ENCODE measurements at places on chromosomes 7 and 10.
A peak's percentile ranks its signal among the peaks of the same experiment; 100 is the strongest.

DNA sequence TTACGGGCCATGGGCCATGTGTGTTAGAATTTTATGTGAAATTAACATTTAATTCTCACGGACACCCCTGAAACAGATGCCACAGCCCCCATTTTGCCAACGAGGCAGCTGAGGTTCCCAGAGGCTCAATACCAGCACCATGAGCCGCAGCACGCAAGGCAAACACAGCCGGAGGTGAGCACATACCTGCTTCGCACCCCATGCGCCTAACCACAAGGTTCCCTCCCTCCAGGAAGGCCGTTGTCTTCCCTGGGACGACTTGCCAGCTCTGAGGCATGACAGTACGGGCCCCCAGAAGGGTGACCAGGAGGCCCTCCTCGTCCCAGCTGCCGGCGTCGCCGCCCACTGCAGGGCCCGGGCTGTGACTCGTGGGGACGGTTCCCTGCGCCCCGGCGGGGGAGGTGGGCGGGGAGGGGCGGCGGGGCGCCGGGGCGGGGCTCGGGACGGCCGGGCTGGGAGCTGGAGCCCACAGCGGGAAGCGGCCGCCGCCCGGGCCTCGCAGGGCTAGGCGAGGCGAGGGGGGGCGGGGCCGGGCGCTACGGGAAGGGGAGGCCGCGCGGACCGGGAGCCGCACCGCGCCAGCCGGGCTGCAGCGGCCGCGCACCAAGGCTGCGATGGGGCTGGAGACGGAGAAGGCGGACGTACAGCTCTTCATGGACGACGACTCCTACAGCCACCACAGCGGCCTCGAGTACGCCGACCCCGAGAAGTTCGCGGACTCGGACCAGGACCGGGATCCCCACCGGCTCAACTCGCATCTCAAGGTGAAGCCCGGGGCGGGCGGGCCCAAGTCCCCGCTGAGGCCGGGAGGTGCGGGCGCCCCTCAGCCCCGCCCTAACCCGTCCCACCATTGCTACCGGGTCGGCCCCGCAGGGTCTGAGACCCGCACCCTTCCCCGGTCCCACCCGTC is at the start of gene CAV2:
TSS of gene CAV2 (plus strand) at position 571 of the 910 bp plus-strand sequence. CDS start at position 615, 44 bp downstream.
- no peak for DNase-seq

DNA sequence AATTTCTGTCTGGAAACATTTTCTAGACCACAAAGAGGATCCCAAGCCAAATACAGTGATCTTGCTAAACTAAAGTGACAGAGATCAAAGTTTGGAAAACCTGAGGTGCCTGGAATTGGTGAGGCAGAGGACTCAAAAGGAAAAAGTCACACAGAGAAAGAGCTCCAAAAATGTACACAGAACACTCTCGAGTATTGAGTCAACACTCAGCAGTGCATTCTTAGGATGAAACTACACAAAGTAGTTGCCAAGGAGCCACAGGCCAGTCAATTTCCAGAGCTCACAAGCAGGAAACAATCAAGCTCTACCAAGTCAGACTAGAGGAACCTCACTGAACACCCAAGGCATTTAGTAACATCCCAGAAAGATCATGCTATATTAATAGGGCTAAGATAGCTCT is 61.3 kb downstream of the MICU1 start:
- DNase-seq, result peak; percentile 69

- no peak for DNase-seq
Observed at GRCh38 chr10:93072225-93072712, 1.4 kb upstream of the CYP26A1 start.

DNA sequence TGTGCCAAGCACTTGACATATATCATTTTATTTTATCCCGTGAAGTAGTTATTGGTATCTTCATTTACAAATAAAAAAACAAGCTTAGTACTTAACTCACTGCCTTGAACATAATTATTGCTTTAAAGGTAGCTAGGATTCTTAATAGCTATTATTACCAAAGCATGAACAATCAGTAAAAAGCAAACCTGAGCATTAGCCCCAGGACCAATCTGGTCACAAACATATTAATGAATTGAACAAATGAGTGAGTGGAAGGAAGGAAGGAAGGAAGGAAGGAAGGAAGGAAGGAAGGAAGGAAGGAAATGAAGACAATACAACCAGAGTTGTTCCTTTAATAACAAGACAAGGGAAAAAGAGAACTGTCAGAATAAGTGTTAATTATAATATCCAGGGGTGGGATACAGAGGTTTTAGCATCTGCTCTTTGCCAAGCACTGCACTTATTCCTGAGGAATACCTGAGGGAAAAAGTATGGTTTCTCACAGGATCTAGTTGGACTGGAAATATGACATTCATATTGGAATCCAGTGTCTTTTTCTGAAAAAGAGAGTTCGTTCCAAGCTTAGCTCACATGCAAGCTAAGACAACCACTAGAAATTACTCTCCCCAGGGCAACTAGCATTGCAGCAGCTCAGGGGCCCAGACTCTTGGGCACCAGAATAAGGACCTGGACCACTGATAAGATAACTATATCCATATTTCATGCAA is 172.9 kb upstream of the MGMT start:
- no peak for DNase-seq

DNA sequence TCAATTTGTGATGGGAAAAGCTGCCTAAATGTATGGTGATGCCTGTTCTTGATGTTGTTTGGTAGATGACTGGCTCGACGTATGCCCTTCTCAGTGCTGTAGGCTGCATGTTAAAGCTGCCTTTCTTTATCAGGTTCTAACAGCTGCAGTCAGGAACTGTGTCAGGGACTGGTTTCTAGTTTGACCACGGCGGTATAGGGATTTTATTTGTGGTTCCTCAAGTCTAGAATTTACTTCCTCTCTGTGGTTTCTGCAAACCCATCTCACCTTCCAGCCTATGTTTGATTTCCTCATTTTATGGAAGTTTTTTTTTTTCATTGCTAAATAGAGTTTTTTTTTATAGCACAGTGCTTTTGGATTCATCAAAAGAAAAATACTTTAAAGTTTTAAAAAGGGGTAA is 26.5 kb downstream of the LMTK2 start:
- DNase-seq, result no peak

DNA sequence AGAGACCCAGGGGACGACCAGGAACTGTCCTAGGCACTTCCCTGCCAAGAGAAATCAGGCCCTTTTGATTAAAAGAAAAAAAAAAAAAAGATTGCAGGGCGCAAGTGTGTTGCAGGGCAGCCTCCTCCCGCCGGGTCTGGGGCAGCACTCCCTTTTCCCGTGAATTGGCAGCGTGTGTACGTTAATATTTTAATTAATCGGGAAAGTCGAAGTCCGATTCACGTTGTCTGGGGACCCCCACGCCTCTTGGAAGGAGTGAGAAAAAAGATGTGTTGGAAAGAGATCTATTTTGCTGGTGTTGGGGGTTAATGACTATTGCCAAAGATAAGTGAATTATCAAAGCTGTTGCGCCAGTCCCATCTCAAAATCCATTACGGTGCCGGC is 1.3 kb upstream of the EBF3 start:
- no peak for DNase-seq

DNA sequence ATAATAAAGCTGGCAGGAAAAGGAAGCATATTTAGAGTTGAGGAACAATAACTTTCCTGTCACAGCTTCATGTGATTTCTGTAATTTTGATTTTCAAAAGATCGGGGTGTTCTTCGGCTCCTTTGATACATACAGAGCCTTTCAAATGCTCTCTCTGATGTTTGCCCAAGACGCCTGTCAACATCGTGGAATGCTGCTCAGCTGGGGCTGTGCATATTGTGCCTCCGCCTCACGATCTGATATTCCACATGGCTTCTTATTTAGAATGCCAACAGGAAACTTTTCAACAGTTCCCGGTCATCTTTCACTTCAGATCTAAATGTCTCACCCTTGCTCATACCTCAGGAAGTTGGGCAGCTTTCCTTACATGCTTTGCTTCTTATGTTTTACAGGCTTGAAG is 7.3 kb downstream of the NPY start:
- no peak for DNase-seq

DNA sequence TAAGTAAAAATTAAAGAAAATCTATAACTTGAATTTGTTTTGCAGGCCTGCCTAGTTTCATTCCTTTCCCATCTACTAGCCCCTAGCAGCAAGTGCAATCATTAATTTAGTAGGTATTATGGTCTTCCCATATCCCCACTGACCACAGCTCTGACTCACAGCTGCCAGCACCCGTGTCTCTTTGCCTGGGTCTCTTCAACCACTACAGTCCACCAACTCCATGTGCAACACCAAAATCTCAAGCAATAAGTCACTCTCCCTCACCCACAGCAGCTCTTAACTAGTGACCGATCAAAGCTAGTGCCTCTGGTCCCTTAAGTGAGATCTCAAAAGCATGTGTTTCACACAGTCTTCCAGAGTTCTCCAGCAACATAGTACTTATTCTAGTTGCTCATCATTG is 26.0 kb upstream of the THSD7A start:
- DNase-seq, result no peak

DNA sequence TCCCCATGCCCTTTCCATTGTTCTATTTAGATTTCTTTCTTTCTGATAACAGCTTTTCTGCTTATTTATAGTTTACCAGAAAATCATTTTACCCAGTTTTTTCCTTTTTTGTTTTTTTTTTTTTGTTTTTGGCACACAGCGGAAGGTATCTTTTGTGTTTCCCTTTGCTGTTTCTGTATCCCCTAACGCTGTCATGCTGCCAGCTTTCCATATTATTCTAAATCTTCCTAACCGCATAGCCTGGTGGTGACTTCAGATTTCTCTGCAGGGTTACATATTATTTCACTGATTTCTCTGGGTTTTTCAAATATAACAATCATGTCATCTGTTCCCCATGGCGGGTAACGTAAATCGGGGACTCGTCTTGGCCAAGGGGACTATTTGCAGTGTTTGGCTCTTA is 4.0 kb upstream of the SLC29A4 start:
- DNase-seq, result no peak

DNA sequence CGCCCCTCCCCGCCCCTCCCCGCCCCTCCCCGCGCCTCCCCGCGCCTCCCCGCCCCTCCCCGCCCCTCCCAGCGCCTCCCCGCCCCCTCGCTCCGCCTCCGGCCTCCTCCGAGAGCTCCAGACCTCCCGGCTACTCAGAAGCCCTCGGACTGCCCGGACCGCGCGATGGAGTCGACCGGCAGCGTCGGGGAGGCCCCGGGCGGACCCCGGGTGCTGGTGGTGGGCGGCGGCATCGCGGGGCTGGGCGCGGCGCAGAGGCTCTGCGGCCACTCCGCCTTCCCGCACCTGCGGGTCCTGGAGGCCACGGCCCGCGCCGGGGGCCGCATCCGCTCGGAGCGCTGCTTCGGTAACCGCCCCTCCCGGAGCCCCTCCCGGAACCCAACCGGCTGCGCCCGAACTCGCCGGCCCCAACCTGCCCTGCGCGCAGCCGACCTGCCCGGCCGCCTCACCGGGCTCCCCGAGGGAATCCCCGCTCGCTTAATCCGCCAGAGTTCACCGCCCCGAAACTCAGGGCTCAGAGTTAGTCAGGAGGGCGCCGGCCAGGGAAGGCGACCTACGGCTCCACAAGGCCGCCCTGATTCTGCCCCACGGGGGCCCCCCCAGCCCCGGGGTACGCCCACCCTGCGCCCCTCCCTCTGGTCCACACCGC is at the start of gene PAOX:
TSS of gene PAOX (plus strand) at position 111 of the 649 bp plus-strand sequence. CDS start at position 166, 55 bp downstream.
- DNase-seq, result no peak

- no peak for DNase-seq
Observed at GRCh38 chr10:60729106-60729505, 49.2 kb upstream of the CDK1 start.

DNA sequence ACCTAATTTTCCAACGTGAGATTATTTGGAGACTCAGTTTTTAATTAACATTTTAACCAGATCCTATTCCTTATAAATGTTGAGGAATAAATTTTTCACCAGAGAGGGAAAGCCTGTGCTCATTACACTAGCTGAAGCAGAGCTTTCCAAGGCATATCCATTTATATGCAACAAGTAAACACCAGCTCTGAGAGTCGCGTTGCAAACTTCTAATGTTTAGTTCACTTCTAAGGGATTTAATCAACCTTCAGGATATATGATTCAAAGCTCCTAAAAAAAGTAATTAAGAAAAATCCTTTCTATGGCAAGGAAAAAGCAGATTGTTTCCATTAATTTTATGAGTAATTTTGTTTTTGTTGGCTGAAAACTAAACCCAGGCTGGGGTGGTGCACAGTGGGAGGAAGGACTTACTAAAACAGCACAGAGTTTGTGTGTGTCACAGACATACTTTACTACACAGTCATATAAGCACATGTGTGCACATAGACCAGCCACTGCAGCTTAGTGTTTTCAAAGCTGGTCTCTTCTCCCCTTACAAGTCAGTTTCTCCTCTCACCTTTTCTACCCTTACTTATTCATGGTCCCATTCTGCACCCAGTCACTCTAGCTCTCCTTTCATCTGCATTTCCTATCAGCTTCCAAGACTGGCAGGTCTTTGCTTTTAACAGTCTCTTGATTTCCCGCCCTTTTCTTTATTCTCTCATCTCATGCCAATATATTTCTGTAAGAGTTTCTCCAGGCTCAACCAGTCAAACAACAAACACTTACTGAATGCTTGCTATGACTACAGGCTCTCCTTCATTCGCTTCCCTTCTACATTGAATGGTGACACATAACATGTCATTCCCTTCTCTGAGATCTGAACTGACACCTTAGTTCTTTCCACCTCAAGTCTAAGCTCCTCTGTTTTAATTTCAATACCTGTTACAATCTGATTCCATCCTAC is 81.1 kb upstream of the FZD1 start:
- peak; percentile 81 for DNase-seq

DNA sequence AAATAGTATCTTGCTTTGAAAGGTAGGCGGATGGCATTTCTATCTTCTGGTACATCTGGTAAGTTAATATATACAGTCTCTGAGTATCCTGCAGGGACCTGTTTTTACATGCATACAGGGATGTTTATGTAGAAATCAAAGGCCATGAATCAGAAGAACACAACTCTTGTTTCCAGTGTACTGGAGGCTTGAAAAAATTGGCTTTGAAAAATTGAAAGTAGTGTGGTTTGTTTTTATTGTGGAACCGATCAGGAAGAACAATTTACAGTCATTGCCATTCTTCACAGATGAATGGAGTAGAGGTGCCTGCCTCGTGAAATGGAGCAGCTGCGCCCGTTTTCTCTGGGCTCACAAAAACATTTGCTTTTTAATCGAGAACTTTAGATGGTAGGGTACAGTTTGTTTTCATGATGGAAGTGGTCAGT is 54.0 kb upstream of the RPA3 start:
- DNase-seq, result no peak

DNA sequence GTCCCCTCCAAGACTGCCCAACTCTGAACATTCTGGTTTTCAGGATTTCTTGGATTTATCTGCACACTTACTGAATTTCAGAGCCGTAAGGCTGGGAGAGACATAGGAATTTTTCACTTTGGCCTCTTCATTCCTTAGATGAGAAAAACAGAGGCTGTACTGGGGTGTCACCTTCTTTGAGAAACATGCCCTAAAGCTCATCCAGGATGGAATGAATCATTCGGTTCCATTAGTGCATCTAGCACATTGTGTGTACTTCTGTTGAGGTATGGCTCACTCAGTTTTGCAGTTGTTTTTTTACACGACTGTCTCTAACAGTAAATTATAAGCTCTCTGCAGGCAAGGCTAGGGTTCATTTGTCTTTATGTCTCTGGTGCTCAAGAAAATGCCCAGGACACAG is 383.4 kb downstream of the GATA3 start:
- no peak for DNase-seq

All from AG04449 (cell line).